ENCODE measurements at places on chromosomes 7 and 10. TPM values are rescaled to one million over a fixed set of nuclear protein-coding genes. Genes with fewer than 3 reads are reported as not detected.

- no peak for DNase-seq
Measured at GRCh38 chr7:77188731-77189437, 10.7 kb downstream of the FGL2 start.

DNA sequence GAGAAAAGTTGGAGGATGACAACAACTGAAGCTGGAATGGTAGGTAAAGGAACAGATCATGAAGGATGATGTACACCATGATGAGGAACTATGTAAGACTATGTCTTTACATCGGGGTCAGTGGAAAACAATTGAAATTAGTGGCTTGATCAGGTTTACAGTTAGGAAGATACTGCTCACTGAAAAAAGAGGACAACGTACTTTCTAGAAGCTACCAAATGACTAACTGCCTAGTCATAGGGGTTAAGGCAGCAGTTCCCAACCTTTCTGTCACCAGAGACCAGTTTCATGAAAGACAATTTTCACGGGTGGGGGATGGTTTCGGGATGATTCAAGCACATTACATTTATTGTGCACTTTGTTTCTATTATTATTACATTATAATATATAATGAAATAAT is 91.6 kb upstream of the ANKRD1 start:
- no peak for DNase-seq

GRCh38 chr7:261341-262250 is 28.4 kb upstream of the FOXL3 start:
- DNase-seq = no peak

DNA sequence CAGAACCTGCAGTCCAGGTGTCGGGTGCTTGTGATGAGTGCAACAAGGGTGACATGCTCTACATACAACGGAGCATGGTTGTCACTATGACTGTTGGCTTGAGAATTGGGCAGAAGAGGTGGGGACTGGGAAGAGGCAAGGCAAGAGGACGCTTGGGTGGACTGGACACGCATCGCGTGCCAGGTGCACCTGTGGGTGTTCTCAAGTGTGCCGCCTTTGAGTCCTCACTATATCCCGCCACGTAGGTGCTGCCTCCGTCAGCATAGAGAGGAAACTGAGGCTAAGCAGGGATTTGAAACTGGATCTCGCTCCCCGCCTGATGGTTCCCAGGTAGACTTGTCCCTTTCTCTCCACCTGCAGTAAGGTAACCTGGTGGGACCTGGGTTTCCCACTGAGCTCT is 27.2 kb downstream of the CDH23 start:
- no peak for DNase-seq

DNA sequence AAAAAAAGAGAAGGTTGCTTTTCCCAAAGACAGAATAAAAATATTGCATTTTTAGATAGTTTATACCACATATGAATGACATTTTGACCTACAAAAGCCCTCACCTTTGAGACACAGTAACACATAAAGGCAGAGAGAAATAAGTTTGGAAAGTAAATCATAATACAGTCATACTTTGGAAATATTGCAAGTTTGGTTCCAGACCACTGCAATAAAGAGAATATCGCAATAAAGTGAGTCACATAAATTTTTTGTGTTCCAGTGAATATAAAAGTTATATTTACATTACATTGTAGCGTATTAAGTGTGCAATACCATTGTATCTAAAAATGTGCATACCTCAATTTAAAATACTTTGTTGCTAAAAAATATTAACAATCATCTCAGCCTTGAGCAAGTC is 40.3 kb downstream of the CCDC71L start:
- no peak for DNase-seq

- no peak for DNase-seq
Measured at GRCh38 chr10:93178226-93178625, 104.5 kb downstream of the CYP26A1 start.

- no peak for DNase-seq
Measured at GRCh38 chr10:116785867-116786266, 43.5 kb upstream of the HSPA12A start.

DNA sequence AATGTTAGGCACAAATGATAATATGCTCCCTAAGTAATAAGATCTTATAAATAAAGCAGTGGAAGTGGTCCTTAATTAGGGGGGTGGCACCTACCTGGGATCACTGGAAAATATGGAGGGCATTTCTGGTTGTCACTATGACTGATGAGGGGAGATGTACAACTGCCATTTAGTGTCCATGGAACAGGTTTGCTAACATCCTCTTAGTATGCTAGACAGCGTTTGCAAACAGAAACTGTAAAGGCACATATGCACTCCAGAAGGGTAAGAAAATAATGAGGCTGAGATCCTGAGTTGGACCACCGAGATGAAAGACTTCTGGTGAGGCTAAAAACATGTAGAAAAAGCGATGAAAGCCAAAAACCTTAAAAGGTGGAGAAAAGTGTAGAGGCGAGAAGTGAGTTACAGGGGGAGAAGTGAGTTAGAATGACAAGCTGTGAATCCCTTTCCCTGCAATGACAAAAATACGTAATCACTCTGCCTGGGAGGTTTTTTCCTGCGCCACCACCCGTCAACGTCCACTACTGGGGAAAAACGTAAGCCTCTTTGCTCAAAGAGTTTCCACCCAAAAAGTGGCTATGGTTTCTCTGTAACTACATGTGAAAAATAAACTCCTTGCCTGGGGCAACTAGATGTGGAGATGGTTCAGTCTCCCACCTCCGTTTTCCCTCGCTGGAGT is 767 bp downstream of the KRIT1 start:
- DNase-seq = no peak

The MKX gene
- 10.4 TPM for total RNA-seq

The SEMA3C gene
- 14.7 TPM for total RNA-seq

The EPDR1 gene
- total RNA-seq = 63.0 TPM

The ZYX gene
- total RNA-seq = 95.8 TPM

The NPY4R gene
- not detected for total RNA-seq

All from dorsolateral prefrontal cortex (tissue), 122 donors.